ENCODE measurements at places on chromosomes 3 and 15.

DNA sequence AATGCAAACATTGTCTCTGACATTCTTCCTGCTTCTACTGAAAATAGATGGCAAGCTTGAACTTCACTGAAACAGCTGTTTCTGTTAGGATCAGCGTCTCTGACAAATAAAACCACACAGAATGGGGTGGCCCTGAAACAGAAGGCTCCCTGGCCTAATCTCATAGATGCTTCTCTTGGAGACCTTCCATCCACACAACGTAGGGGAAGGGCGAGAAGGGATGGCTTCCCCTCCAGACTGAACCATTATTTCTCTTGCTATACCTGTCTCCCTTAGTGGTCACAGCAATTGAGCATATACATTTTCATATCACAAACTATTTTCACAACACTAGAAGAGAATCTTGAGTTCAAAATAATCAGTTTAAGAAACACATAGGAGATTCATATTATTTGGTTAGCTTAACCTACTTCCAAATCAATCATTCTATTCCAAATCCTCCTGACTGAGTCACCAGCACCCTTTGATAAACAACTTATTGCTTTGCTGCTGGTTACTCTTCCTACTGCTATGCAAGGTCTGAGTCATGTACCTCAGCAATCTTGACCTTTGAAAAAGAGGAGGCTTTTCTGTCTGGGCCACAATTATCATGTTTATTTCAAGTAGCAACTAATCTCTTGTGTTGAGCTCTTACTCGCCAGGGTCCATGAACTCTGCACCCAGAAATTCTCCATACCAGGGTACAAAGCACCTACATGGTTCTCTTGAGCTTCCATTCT, 45.5 kb downstream of the CBLB start:
- peak; percentile 65 for ATAC-seq

GRCh38 chr3:194871864-194872668, 186.4 kb downstream of the FAM43A start:
- ATAC-seq = peak; percentile 78

GRCh38 chr3:190306026-190306425, 16.2 kb downstream of the CLDN1 start:
- ATAC-seq = no peak

DNA sequence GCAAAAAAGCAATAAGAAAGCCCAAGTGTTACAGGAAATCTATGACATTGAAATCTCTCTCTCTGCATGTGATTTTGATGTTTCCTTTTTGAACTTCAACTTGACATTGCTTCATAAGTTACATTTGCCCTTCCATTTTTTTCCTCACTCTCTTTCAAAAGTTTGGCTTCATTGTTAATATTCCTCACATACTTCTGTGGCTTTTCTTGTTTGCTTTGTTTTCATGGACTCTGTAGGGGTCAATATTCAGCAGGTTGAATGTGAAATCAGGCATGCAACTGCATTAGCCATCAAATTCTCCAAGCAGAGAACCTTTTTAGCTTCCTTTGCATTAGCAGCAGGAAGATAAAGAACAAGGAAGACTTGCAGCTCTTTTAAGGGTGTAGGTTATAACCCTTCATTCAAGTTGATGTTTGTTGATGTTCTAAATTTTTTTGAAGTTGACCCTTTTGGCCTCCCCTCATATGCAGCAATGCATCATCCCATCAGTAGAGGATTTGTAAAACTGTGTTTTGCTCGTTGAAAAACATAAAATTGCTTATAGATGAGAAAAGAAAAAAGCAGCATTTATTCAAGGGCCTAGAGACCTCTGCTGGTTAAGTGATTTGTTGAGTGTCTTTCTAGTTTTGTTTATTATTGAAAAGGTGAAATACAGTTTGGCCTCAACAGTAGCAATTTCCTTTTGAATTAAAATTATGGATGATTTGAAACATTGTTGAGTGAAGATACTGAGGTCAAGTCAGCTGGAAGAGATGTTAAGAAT, 211.4 kb downstream of the IL5RA start:
- ATAC-seq = no peak

GRCh38 chr3:68986496-68987208, 26.8 kb downstream of the EOGT start:
- ATAC-seq = no peak

- no peak for ATAC-seq
Observed at GRCh38 chr15:34160735-34161134, 49.2 kb downstream of the KATNBL1 start.

DNA sequence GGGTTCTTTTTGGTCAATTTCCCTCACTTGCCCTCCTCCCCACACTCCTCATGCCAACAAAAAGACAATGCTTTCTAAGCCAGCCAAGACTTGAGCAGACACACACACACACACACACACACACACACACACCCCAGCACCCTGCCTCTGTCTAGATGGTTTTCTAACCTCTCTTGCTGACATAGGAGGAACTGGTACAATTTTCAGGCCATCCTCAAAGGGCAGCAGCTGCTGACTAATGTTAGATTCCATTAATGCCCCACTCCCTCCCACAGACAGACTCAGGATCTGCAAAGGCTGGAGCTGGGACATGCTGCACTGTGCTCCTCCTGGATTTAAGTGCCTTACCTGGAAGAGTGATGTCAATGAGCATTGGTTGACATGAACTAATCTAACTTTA, 438.4 kb downstream of the OCA2 start:
- no peak for ATAC-seq

DNA sequence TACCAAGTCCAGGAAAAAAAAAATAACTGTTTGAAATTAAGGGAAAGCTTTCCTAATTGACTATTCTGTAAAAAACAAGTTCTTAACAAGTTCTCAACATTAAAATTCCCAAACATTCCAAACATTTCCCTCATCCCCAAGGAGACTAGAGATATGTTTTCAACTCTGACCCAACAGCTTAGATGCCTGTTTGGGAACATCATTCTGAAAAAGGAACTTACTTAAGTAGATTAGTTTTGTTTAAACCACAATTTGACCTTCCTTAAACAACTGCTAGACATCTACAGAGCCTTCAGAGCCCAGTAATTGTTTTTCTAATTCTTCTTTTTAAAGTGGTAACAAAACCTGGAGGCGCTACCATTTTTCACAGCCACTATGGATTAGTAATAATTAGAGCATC, 12.8 kb downstream of the UBR1 start:
- ATAC-seq = no peak

DNA sequence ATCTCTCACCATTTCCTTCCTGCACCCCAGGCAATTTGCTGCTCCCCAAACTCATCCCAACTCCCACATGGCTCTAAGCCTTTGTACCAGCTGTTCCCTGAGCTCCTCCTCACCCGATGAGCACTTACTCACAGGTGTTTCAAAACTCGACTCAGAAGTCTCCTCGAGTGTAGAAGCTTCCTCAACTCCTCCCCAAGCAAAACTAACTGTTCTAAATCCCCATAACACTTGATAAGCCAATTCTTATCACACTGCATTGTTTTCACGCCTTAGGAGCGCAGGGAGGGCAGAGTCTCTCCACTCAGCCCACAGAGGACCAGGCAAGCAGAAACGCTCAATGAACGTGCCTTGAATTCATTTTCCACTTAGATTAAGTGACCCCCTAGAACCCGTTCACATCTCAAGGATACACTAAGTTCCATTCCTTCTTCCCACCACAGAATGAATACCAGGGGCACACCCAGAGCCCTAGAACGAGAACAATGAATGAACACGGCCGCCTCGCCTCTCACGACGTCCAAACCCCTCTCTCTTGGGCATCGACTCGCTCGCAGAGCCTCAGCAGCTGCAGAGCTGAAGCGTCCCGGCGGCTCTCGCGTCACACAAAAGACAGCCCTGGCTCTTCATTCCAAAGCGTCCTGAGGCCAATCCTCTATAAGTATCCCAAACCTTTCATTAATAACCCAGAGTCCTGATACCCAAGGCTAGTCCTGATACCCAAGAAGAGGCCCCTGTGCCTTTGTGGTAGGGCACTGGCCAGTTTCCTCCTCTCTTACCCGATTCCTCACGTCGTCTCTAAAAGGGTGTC, 1.1 kb downstream of the RAF1 start:
- peak; percentile 0 for ATAC-seq
